RCC 7860 (cell line): ENCODE measurements at places on chromosomes 2 and 18.

DNA sequence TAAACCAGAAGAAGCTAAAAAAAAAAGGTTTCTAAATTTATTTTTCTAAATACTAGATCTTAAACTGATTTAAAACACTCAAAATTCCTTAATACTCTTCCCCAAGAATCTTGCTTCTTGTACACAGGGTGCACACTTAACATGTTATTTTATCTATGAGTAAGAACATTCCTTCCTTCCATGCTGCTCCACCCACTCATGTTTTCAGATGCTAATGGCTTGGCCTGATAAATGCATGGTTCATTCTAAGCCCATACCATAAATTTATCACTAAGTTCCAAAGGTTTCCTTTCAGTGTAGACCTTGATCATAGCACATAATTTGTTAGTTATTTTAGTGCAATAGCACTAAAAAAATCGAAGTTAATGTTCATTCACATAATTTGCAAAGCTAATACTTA, 8.1 kb downstream of the FBXO48 start:
- no peak for DNase-seq

GRCh38 chr2:206520450-206520849, 77.1 kb downstream of the ADAM23 start:
- no peak for DNase-seq

DNA sequence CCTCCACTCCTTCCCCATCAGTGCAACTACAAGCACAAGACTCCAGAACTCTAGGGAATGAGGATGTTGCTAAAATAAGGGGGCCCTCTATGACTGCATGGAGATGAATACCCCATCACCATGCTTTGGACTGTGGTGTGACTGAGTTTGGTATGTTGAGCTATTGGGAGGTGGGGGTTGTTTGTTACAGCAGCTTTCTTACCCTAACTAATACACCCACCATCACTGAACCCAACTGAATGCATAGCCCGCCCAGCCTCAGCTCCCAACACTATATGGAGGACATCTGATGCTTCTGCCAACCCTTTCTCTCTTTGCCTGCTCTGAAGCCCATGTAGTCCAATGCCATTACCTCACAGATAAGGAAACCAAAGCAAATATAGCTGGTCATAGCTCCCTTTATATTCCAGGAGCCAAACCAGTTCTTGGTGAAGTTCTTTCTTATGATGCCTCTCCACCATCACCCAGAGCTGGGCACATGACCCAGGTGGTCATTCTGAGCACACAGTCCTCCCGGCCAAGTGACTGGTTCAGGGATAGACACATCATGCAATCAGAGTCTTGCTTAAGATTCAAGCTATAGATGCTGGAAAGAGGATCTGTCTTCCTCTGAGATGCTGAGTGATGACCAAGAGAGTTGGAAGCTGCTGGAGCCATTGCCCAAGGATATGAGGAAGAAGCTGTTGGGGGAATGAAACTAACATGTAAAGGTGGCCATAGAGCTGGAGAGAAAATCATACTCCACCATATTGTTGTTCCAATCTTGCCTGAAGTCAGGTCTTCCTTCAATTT, 155.6 kb upstream of the HAAO start:
- DNase-seq, result no peak

DNA sequence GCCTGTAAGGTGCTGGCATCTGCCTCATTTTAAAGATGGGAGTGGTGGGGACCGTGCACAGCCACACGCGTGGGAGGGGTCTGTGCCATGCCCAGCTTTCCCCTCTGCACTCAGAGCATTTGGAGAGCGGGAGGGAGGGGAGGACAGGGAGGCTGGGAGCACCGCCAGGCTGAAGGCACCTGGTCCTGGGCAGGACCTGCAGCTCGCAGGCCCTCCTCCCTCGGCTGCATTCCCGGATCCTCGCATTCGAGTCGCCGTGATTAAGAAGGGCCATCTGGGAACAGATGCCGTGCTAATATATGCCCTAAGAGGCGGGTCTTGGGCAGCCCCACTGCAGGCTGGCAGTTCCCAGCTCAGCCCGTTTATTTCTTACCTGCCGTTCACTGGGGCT, 84.0 kb downstream of the PTGR3 start:
- DNase-seq, result no peak

- DNase-seq, result no peak
Observed at GRCh38 chr2:188919824-188920223, 54.3 kb upstream of the COL3A1 start.
